ENCODE measurements at places on chromosomes 6 and 20.

GRCh38 chr20:38109591-38110524, 55.2 kb downstream of the TGM2 start:
- peak; percentile 69 for DNase-seq

- no peak for DNase-seq
Measured at GRCh38 chr6:34223381-34223955, 13.2 kb upstream of the HMGA1 start.

- no peak for DNase-seq
Measured at GRCh38 chr20:15507151-15507550, 1066.1 kb downstream of the KIF16B start.

DNA sequence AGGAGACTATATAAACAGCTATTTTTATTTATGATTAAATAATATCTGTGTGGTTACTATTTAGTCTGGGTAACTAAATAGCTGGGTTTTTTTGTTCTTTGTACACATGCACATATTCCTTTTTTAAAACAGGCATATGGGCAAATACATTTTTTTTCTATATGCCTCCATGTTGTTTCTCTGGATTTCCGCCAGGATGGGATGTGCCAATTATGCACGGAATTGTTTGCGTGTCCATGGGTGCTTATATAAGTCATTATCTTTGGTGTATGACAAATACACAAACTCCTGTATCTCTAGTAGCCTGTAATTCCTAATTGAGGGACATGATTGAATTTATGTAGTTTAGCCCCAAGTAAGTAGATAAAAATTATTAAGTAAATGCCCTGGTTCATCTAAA, 226.9 kb downstream of the BCKDHB start:
- no peak for DNase-seq

GRCh38 chr6:170192905-170193304, 98.0 kb downstream of the DLL1 start:
- no peak for DNase-seq

GRCh38 chr6:157316871-157317814, 6.2 kb downstream of the TMEM242 start:
- DNase-seq, result no peak
